ENCODE measurements at places on chromosomes 7 and 10.

DNA sequence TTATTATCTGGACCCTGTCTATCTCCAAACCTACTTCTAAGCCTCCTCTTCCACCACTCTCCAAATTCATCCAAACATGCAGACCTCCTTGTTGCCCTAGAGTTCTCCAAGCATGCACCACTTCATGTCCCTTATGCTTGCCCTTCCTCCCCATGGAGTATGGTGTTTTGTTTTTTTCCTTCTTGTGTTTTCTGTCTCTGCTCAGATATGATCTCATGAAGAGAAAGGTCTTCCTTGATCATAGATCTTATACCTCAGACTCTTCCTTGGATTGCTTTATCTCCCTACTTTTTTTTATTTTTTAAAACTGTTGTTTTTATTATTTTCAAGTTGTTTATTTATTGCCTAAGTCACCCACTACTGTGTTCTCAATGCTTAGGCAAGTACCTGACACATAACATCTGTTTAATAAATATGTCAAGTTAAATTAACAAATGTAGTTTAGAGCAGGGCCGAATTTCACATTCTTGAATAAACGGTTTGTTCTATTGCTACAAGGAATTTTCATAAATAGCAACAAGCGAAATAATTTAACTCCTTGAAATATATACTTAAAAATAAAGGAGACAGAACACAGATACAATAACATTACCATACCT lies 84.5 kb downstream of the HGF start:
- no peak for DNase-seq

DNA sequence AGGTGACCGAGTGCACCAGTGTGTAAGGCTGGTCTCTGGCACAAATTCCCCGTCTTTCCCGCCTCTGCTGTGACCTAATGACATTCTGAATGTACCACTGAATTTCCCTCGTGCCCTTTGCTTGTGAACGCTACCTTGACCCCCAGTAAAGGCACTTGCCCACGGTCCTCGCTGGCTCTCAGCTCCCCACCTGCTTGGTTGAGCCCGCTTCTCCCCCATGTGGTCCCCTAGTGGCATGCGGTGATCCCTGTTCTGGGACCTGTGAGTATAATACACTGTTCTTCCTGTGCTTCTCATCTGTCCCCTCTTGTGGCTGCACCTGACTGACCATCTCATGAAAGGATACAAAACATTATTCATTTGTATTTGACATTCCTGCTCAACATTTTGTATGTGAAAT lies 495.7 kb downstream of the INHBA start:
- no peak for DNase-seq

- DNase-seq: no peak
Observed at GRCh38 chr10:111273635-111274034, 196.8 kb downstream of the ADRA2A start.

GRCh38 chr10:113516061-113516460 lies 36.8 kb upstream of the HABP2 start:
- DNase-seq: no peak

DNA sequence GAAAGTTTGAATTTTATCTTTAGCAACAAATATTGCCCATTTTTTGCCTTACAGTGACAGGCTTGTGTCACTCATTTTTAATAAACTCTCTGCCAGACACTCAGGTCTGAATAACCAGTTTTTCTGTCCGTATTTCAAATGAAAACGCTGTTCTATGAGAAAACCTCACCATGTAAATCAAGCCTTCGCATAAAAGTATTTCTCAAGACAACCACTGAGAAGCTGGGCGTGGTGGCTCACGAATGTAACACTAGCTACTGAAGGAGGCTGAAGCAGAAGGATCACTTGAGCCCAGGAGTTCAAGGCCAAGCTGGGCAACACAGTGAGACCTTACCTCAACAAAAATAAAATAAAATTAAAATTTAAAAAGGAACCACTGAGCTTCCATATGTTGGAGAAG lies 339.3 kb downstream of the PARD3 start:
- no peak for DNase-seq
